ENCODE measurements at places on chromosomes 1 and 21. TPM values are rescaled to one million over a fixed set of nuclear protein-coding genes. Genes with fewer than 3 reads are reported as not detected.

- DNase-seq = no peak
Measured at GRCh38 chr1:185343306-185343705, 26.3 kb upstream of the IVNS1ABP start.

The SPATA21 gene
- not detected for total RNA-seq

The THRAP3 gene
- total RNA-seq = 80.6 TPM

DNA sequence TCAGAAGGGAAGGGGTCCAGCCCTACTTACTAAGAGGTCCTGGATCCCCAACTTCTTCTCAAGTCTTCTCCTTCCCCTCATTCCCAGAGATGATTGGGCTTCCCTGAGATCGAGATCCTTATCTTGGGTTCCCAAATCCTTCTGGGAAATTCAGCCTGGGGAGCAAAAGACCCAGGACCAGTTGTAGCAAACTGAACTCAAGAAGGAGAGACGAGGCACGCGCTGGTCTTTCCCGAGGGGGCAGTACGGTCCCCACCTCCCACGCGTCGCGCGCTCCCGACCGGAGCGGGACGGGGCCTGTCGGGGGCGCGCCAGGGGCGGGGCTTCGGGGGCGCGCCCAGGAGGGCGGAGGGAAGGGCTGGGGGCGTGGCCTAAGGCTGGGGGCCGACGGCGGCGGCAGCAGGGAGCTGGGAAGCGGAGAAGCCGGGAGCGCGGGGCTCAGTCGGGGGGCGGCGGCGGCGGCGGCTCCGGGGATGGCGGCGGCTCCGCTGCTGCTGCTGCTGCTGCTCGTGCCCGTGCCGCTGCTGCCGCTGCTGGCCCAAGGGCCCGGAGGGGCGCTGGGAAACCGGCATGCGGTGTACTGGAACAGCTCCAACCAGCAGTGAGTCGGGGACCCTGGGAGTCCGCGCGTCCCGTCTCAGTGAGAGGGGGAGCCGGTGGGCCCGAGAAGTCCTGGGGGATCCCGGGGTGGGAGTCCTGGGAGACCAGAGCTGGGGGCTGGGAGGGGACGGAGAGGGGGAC lies at the start of gene EFNA3:
Gene EFNA3, plus strand, starts transcription at position 369 of the 741 bp plus-strand sequence. Its CDS starts 105 bp downstream, at position 474.
- DNase-seq = peak; percentile 74

The APP gene
- total RNA-seq = 354 TPM

DNA sequence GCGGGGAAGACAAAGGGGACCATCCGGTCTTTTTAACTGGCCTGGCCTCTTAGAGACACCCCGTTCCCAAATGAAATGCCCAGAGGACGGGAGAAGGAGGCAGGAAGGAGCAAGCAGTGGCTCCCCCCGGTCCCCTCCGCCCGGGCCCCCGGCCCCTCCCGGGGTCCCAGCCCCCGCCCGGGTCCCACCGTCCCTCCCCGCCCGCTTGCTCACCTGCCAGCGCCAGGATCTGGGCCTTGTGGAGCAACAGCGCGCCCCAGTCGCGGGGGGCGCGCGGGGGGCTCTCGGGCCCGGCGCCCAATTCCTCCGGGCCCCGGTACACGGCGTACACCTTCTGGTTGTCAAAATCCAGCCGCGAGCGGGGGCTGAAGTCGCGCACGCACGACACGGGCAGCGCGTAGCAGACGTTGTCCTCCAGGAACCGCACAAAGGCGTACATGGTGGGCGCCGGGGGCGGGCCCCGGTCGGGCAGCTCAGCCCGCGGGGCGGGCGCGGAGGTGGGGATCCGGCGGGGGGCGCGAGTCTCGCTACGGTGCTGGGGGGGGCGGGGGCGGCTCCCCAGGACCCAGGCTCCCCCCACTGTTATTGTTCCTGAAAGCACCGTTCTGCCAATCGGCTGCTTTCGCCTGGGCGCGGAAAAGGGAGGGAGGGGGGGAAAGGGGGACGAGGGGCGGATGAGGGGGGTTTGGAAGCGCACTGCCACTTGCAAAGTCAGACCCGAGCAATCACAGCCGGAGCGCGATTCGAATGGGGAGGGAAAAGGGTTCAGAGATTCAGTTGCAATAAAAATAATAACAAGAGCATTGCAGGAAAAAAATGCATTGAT lies at the start of gene BEND5:
Gene BEND5, minus strand, starts transcription at position 499 of the 826 bp plus-strand sequence. Its CDS starts 60 bp downstream, at position 439.
- peak; percentile 71 for DNase-seq

DNA sequence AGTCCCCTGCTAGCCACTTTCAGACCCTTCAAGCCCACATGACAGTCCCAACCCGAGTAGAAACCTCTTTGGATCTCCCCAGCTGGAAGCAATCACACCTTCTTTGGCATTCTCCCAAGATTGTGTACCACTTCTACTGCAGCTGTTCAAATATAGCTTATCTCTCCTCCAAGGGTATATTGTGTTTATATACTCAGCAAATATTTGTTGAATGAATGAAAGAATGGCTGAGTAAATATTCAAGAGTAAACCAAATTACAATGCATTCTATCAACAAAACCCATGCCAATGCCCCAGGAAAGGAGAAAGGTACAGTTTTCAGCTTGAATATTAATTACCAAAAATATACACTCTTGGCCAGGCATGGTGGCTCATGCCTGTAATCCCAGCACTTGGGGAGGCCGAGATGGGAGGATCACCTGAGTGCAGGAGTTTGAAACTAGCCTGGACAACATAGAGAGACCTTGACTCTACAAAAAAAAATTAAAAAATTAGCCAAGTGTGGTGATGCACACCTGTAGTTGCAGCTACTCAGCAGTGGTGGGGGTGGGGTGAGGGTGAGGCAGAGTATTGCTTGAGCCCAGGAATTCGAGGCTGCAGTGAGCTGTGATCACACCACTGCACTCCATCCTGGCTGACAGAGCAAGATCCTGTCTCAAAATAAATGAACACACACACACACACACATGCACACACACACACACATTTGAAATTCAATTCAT lies 68.5 kb downstream of the NIBAN1 start:
- no peak for DNase-seq

The IGSF8 gene
- 49.8 TPM for total RNA-seq

Data from occipital lobe (tissue), 3 donors.